ENCODE measurements at places on chromosomes 5 and 9.

GRCh38 chr5:61673007-61673735, 341.1 kb downstream of the ZSWIM6 start:
- no peak for DNase-seq

- no peak for DNase-seq
Measured at GRCh38 chr5:170108266-170108785, 2.6 kb downstream of the FOXI1 start.

- DNase-seq: no peak
Measured at GRCh38 chr9:135468854-135469521, 10.6 kb upstream of the PPP1R26 start.

GRCh38 chr5:3592298-3592697, 3.3 kb upstream of the IRX1 start:
- DNase-seq: no peak

GRCh38 chr9:131214876-131215275, 61.4 kb downstream of the FAM78A start:
- no peak for DNase-seq

DNA sequence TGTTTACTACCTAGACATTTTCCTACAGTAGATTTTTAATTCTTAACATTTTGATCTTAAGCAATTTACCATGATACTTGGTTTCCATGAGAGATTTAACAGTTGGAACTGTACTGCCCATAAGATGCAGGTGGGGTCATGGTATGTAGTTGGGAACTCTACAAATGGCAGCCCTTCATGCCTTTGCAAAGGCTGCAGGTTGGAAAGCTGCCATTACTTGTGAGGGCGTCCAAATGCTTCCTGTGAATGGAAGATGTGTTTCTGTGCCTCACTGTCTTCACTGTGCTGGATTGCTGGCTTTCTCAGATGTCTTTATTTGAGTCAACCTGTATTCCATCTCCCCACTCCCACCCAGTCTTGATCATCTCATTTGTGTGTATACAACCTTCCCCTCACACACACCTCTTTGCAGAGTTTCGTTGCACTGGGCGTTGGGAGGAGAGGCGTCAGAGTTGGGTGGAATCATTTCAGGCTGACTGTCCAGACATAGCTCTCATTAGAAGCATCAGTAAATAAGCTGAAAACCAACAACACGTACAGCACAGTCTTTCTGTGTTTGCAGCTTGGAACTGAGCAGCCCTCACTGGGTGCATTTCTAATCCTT, 14.8 kb upstream of the ABL1 start:
- no peak for DNase-seq
